Stimulated activated CD4-positive, alpha-beta T cell treated with anti-CD3 and anti-CD28 coated beads, Interleukin-12 subunit alpha, Interleukin-12 subunit beta, amount 100 ng/mL, for 48 hours (primary cell): ENCODE measurements at places on chromosomes 6 and 20.
A peak's percentile ranks its signal among the peaks of the same experiment; 100 is the strongest.

GRCh38 chr20:49326026-49326425, 48.2 kb upstream of the ZNFX1 start:
- DNase-seq: no peak

GRCh38 chr6:1311400-1312202, at the start of gene FOXQ1:
FOXQ1 (plus strand) TSS chr6:1312098; CDS start chr6:1312705, 607 bp downstream.
- no peak for DNase-seq

DNA sequence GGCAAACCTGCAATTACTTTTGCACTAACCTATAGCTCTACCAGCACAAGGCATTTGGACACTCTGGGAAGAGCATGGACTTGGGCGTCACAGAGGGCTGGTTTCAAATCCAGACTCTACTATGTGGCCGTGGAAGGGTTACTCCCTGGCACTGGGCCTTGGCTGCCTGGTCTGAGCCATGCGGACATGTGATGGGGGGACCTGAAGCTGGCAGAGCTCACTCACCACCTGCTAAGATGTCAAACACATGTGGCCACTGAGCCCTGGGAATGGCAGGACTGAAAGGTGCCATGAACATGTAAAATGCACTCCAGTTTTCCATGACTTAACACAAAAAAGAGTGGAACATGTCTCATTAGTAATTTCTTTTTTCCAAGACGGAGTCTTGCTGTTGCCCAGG, 23.7 kb downstream of the VSTM2L start:
- no peak for DNase-seq

DNA sequence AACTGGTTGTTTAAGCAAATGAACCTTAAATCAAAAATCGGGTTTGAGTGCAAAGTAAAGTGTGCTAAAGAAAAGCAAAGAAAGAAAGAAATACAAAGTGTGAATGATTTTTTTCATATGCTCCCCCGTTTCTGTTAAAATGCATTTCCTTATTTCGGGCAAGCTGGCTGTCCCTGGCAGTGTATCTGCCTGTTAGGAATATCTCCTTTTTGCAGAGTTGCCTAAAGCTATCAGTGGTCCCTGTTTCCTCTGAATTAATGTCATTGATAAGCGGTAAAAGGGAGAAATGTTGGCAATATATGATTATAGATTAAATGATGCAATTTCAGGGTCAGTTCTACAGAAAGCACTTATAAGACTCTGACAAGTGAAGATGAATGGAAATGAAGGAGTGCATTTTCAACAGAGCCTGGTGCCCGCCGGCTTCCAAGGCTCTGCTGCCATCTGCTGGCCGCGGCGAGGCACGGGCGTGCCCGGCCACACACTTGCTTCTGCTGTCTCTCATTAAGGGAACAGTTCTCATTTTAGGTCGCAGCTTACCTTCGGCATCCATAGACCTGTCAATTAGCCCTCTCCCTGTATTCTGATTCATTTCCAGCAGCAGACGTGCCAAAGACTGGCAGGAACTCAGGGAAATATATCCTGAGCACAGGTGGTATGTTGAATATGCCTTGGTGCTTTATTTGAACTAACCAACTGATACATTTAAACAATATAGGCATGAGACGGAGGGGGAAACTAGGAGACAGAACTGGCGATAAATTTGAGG, 381.9 kb downstream of the C6orf118 start:
- DNase-seq: peak; percentile 44

DNA sequence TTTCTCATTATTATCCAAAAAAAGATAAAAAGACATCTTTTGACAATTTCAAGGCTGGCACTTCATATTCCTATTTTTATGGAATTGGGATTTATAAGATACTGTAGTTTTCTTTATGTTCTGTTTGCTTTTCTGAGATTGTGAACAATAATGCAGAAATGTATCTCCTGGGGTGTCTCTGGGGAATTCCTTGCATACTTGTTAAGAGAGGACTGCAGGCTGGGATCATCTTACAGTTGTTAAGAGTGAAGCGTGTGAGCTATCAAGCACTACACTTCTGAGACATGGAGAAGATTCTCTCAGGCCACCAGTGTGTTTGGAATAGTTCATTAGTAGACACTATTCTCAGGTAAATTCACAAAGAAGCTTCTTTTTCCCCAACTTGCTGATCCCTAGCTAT, 963.3 kb upstream of the GJE1 start:
- no peak for DNase-seq

DNA sequence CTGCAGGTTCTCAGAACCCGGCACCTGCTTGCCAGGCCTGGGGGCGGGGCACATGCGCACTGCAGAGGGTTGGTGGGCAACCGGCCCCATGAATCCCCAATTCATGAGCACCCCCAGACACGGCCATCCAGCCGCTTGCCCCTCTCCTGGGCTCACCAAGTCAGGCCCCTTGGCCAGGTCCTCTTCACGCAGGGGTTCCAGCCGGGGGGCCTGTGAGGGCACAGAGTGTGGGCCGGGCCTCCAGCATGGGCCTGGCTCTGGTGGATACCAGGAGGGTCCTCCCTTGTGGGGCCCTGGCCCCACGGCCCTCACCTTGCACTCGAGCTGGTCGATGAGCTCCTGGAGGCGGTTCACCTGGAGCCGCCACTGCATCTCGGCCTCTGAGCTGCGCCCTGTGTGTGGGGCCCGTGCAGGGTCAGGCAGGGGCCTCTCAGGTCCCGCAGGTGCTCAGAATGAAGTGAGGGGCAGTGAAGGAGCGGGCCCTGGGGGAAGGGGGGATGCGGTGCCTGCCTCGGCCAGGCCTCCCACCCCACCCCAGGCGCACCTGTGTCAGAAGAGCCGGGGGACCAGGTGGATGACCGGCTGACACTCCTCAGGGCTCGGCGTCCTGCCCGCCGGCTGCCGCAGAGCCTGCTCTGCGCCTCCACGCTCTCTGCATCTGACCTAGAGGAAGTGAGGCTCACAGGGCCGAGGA, 2.6 kb upstream of the C20orf144 start:
- no peak for DNase-seq

GRCh38 chr6:143279385-143279784, 171.1 kb downstream of the ADAT2 start:
- DNase-seq: no peak

- DNase-seq: no peak
Measured at GRCh38 chr6:142280927-142281326, 20.9 kb upstream of the ADGRG6 start.

DNA sequence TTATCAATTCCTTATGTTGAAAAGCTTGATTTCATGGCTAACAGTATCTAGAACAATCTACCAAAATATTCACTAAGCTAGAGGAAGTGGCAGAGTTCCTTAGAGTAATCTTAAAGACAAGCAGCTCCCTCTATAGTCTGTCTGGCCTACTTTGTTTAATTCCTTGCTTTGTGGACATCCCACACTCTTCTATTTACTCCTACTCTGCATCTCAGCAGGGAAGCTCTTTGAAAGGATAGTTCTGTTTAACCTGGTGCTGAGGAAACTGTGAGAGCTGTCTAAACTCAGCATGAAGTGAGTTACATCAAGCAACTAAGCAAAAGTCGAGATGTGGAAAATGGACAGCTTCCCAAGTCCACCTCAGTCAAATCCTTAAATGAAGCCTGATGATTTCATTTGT, 4.3 kb downstream of the REV3L start:
- no peak for DNase-seq

DNA sequence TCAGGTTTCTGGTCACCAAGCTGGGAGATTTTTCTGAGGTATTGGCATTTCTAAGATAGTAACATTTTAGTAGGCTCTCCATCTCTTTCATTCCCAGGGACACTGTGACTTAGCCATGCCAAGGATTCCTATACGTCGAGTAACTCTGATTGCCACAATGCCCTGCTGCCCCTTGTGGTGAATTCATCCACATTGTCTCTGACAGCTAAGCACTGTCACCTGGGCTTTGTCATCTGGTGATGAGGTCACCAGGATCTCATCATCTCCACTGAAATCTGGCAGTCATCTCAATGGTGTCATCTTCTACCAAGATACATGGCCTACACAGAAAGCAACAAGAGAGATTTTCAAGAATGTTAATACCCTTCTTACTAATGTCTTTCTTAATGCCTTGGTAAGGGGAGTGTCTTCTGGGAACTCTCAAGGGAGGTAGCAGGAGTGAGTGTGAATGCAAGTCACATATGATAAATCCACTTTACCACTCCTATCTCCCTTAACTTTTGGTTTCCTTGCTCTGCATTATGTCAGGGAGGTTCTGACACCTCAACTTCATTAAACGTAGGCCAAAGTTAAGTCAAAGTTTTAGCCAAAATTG, 246.7 kb downstream of the CD109 start:
- DNase-seq: no peak

DNA sequence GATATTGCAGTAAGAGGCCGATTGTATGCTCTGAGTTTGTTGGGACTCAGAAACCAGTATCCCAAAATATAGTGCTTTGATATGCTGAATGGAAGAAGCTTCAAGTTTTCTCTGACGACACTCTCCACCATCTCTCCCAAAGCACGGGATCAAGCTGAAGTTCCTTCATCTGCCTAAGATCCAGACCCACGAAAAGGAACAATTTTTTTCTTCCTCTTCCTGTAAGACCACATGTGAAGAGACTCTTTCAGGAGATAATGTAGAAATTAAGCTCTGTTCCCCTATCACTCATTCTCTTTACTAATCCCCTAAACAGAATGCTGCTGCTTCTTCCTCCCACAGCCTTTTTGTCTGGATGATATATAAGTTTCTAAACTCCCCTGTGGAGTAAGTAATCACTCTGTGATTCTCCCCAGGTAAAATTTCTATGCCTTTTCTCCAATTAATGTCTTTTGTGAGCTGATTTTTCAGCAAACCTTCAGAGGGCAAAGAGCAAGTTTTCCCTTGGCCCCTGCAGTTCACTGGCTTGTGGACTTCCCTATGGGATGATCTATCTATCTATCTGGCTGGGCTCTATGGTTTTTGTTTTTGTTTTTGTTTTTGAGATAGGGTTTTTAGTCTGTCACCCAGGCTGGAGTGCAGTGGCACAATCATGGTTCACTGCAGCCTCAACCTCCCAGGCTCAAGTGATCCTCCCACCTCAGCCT, 13.5 kb upstream of the PNRC1 start:
- DNase-seq: no peak

- no peak for DNase-seq
Measured at GRCh38 chr20:32201977-32202363, 5.6 kb downstream of the PLAGL2 start.

- no peak for DNase-seq
Measured at GRCh38 chr6:13044390-13044789, 283.9 kb downstream of the TBC1D7 start.

GRCh38 chr6:53103993-53104675, 38.9 kb downstream of the FBXO9 start:
- DNase-seq: no peak

DNA sequence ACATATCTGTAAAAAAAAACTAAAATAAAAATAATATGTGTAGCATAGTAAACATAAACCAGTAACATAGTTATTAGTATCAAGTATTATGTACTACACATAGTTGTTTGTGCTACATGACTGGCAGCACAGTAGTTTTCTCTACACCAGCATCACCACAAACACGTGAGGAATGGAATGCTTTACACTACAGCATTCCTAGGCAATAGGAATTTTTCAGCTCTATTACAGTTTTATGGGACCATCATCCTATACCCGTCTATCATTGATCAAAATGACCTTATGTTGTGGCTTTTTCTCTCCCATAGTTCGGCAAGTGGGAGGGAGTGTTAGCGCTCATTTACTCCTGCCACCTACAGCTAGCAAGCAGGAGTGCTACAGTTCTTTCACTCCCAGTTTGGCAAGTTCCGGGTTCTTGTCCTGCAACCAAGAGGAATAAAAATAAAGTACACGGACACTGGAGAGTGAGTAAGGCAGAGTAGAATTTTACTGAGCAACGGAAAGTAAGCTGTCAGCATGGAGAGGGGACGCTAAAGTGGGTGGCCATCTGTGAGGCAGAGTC, 196.8 kb upstream of the HSF2 start:
- DNase-seq: no peak

DNA sequence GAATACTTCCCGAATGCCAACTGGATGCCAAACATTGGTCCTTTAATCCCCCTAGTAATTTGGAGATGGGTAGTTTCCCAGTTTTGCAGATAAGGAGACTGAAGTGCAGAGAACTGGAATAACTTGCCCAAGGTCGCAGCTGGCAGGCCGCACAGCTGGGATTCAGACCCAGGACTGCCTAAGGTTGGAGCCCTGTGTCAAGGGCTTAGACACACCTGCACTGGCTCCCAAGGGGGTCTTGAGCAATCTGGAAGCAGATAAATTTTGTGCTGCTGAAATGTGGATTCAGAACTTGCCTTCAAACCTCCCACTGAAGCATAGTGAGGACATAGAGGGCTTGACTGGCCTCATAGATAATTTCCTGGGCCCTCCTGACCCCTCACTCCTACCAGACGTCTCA, 30.5 kb downstream of the FOXP4 start:
- DNase-seq: no peak

DNA sequence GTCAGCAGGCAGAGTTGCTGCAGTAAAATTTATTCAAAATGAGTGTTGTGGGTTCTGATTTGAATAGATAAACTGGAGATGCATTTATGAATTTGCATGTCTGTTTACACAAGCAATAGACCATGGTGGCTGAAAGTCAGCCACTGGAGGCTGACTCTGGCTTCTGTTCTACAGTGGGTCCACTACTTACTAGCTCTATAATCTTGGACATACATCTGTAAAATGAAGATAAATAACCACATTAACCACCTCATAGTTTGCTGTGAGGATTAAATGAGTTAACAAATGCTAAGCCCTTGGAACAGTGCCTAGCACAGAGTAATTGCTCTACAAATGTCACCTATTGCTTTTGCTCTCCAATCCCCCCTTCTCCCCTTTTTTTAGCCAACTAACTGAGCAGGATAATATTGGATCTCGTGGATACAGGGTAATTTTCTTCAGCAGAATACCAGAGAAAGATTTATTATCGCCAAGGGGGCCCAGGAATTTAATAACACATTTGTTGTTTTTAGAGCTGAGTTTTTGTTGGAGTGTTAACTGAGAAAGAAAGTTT, 1.4 kb upstream of the PM20D2 start:
- DNase-seq: no peak

DNA sequence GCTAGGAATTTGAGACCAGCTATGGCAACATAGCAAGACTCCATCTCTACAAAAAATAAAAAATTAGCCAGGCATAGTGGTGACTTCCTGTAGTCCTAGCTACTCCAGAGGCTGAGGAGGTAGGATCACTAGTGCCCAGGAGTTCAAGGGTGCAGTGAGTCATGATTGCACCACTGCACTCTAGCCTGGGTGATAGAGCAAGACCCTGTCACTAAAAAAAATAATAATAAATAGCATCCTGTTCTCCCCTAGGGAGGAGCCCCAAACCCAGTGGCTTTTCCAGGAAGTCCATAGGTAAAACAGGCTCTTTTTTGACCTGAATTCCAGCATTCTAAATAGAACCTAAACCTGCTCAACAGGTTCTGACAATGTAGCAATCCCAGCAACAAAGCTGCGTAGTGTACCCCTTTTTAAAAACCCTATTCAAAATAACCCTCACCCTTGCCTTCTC, 192.0 kb downstream of the ALDH8A1 start:
- DNase-seq: no peak

- DNase-seq: no peak
Measured at GRCh38 chr20:53751620-53752318, 158.1 kb upstream of the ZNF217 start.

- DNase-seq: no peak
Measured at GRCh38 chr6:27247133-27247836, at the start of gene PRSS16. PRSS16 (plus strand) TSS chr6:27247701; CDS start chr6:27247738, 37 bp downstream.

GRCh38 chr6:128519931-128520435, 416 bp downstream of the PTPRK start:
- DNase-seq: no peak

GRCh38 chr6:113434641-113435040, 422.5 kb upstream of the MARCKS start:
- DNase-seq: no peak
